ENCODE measurements at places on chromosomes 12 and 14. TPM values are rescaled to one million over a fixed set of nuclear protein-coding genes. Genes with fewer than 3 reads are reported as not detected.

The VCPKMT gene
- total RNA-seq, result 3.6 TPM

The ZNF384 gene
- 6.4 TPM for total RNA-seq

The GPX2 gene
- total RNA-seq, result 2.2 TPM

The PLEKHH1 gene
- 2.9 TPM for total RNA-seq

The IL26 gene
- total RNA-seq, result not detected

The SLC16A7 gene
- total RNA-seq, result 13.9 TPM

The SERPINA1 gene
- total RNA-seq, result 10.6 TPM

The FBRSL1 gene
- 10.6 TPM for total RNA-seq

The ASB8 gene
- 10.4 TPM for total RNA-seq

The CMA1 gene
- not detected for total RNA-seq

The BICDL1 gene
- total RNA-seq, result 9.0 TPM

The CACNA1C gene
- total RNA-seq, result not detected

The PROX2 gene
- not detected for total RNA-seq

The PPTC7 gene
- 16.0 TPM for total RNA-seq

The NRXN3 gene
- 0.24 TPM for total RNA-seq

The TCL1B gene
- not detected for total RNA-seq

The SIX1 gene
- 4.1 TPM for total RNA-seq

The TAOK3 gene
- total RNA-seq, result 16.1 TPM

The LBHD2 gene
- total RNA-seq, result not detected
